ENCODE measurements at places on chromosomes 4 and X.

GRCh38 chr4:181017038-181017437 is 1226.2 kb upstream of the TENM3 start:
- no peak for ATAC-seq

GRCh38 chrX:84335121-84335520 is 147.1 kb upstream of the RPS6KA6 start:
- ATAC-seq, result no peak

- peak; percentile 64 for ATAC-seq
Observed at GRCh38 chr4:143358923-143359643, 22.4 kb downstream of the GAB1 start.

DNA sequence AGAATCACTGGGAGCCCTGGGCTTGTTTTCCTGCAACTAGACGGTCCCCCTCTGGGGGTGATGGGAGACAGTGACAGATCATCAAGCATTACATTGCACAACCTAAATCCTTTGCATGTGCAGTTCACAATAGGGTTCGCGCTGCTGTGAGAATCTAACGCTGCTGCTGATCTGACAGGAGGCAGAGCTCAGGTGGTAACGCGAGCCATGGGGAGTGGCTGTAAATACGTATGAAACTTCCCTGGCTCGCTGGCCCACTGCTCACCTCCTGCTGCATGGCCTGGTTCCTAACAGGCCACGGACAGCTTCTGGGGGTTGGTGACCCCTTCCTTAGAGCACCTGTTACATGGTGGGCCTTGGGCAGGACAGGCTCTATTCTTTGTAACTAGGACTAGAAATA is 10.4 kb downstream of the PAQR3 start:
- ATAC-seq, result no peak

- ATAC-seq, result no peak
Observed at GRCh38 chr4:185783574-185783973, 28.4 kb downstream of the SORBS2 start.

DNA sequence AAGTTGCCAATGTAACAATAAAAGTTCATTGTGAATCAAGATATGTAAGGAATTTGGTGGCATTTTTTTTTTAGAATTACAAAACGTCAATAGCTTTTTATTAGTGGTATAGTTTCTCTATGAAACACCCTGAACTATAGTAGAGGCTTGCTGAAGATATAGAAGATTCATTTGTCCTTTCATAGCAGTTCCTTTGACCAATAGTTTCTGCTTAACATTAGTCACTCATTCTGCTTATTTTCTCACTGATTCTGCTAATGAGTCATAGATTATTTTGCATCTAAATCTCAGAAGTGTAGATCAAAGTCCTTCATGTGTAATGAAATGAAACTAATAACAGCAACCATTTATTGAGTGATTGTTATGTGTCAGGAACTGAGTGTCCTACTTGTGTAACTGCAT is 205.0 kb upstream of the TET2 start:
- no peak for ATAC-seq

DNA sequence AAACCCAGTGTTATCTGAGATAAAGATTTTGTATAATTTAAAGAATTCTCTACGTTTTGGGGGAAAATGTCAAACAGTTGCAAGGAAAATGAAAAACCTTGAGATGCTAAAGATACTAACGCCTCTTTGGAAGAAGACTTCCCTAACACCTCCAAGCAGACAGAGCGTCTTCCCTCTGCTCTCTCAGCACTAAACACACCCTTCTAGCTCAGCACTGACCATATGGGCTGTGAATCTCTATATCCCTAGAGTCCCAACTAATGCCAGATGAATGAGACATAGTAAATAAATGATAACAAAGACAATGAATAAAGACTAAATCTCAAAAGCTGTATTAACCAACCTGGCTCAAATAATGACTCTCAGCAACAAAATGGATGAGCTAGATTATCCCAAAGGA is 13.3 kb downstream of the FUNDC1 start:
- no peak for ATAC-seq

DNA sequence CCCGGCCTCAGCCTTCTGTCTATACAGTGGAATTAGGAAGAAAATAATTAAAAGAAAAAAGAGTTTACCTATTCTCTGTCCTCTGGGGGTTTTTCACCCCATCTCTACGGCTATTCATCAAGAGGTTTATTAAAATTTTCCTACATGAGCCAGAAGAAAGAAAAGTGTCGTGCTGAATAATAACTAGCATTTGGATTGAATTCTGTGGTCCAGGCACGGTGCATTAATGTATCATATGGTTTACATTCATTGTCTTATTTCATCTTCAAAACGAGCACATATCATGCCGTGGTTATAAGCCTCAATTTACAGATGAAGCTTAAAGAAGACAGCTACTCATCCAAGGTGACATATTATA is 5.4 kb upstream of the NAA15 start:
- ATAC-seq, result no peak

DNA sequence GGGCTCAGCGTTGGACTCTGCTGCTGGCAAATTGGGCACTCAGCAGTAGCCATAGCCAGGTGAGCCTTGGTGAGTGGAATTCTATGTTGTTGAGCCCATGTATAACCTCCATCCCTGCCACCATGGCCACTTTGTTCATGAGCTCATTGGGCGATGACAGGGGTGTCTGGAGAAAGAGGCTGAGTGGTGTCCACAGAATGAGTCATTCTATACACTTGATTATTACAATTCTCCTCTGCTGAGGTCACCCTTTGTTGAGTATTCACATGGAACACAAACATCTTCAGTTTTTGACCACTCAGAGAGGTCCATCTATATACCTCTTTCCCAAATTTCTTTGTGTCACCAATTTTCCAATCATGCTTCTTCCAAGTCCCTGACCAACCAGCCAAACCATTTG is 1341.7 kb downstream of the PCDH7 start:
- ATAC-seq, result no peak

GRCh38 chrX:68083510-68083909 is 349.8 kb downstream of the OPHN1 start:
- no peak for ATAC-seq

DNA sequence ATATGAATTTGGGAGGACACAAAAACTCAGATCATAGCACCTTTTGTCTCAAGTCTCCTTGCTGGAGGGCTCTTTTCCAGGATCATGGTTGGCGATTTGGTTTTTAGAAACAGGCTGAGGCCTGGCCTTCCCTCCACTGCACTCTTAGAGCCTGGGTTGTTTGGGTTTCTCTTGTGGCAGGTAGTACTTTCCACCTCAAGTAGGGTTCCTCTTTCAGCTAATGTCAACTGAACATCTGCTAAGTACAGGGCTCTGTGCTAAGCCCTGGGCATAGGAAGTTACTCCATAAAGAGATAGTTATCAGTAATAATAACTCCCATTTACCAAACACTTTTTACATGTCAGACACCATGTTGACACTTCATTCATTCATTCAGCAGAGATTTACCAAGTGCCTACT is 28.2 kb upstream of the APLN start:
- ATAC-seq, result no peak

DNA sequence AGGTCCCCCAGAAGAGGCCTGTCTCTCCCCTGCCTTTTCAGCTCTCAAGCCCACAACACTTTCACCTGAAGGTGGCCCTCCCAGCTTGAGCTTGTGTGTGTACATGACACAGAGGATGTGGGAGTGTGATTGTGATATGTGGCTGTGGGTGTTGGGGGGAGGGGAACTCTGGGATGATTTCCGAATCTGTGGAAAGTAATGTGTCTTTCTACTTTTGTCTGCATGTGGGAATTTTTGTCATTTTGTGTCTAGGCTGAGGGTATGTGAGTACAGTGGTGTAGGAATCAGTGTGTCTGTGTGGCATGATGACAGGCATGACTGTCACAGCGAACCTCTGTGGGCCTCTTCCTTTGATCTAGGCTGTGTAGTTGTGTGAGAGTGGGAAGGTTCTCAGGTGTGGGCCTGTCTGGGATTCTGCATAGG is 6.4 kb downstream of the SYP start:
- no peak for ATAC-seq

GRCh38 chr4:168879188-168879587 is 130.9 kb downstream of the CBR4 start:
- ATAC-seq, result no peak

DNA sequence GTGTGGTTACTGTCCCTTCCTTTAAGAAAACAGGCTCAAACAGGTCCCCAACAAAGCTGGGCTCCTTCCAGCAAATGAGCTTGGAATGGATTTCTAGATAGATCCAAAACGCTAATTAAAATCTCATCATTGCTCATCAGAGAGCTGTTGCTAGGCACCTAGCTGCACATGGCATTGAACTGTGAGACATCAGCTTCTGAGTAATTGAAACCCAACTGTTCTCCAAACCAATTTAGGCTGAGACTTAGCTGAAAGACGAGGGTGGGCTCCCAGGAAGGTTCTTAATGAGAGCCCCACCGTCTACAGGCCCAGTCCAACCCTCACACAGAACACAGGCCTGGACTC is 59.1 kb downstream of the FAM184B start:
- no peak for ATAC-seq

GRCh38 chrX:11647138-11647537 is 18.6 kb downstream of the ARHGAP6 start:
- ATAC-seq, result no peak

GRCh38 chr4:22030307-22030706 is 81.7 kb upstream of the KCNIP4 start:
- ATAC-seq, result no peak

- no peak for ATAC-seq
Observed at GRCh38 chrX:147736045-147736444, 175.7 kb upstream of the FMR1 start.

DNA sequence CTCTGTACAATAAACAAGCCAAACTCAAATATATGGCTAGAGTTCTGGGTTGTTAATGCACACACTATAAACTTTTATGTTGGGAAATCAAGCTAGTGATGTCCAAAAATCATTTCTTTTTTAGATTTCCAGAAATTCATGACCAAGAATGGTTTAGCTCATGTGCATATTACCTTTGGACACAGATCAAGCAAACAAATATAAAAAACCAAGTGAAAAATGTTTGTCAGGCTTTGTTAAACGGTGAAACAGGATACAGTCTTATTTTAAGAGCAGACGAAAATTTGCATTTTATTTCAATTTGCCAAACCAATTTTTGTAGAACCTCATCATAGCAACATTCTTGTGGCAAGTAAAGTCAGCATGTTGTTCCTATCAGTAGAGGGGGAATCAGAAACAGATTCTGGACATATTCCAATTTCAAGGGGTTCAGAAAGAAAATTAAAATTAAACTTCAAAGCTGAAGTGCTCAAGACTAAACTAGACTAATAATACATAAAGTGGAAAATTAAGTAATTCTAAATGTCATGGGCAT is 413.6 kb downstream of the TRIML1 start:
- ATAC-seq, result no peak

- ATAC-seq, result no peak
Observed at GRCh38 chrX:65926095-65927019, 113.5 kb downstream of the VSIG4 start.

DNA sequence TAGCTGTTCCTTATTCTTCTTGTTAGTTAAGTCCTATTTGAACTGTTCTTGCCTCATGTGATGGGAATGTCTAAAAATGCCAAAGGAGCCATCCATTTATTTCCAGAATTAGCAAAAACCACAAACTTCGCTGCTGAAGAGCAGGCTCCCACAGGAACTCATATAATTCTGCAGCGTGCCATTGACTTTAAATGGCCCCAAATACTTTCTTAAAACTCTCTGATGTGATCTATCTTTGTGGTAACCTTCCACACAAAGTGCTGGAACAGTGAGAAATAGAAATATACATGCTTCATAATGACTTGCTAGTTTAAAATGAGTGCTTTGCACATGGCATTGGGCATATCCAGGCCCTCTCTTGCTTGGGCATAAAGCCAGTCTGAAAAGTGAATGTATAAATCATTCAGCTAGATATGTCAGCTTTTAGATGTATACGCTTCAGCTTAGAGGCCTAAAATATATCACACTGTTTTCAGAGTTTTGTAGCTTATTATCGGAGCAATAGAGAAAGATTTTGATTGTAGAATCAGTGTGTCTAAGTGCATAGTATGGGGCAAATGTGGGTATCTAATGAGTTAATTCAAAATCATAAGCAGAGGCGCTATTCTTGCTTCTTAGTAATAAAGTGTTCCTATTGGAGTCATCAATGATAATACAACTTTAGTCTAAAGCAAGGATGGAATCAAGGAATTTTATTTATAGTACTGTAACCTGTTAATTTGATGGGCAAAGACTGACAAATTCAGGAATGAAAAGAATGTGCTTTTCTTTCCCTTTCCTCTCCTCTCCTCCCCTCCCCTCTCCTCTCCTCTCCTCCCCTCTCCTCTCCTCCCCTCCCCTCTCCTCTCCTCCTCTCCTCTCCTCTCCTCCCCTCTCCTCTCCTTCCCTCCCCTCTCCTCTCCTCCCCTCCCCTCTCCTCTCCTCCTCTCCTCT is 392.2 kb upstream of the ZFP42 start:
- ATAC-seq, result no peak

- ATAC-seq, result no peak
Observed at GRCh38 chrX:55039471-55039870, 8.7 kb upstream of the ALAS2 start.

DNA sequence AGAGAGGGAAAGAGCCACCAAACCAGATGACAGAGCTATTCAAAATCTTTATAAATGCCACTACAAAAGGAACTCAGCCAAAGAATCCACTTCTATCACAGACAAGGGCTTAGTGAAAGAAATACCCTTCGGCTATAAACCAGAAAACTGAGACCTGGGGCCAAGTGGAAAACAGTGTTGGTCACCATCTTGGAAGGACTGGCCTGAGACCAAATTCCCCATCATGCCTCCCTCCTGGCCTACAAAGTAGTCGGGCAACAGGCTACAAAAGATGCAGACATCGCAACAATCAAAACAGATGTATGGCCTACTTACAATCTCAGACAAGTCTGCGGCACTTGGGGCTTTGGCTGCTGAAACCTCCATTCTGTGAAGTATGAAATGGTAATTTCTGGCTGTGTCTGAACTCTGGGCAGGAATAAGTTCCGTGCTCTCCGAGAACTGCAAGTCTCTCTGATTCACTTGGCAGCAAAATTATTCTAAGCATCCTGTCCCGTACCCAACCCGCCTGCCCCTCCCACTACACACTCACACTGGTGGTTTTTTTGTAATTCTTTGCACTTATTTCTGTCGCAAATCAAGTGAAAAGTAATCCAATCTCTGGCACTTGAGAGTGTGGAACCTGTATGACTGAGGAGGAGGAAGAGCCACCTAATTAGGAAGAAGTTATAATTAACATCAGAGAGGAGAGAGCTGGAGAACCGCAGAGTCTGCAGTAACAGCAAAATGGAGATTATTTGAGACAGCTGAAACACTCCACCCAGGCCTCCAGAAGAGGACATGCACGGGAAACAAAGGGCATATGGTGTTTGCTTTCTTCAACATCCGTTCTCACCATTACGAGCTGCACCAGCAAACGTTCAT is 87.8 kb downstream of the SH3KBP1 start:
- peak; percentile 51 for ATAC-seq

DNA sequence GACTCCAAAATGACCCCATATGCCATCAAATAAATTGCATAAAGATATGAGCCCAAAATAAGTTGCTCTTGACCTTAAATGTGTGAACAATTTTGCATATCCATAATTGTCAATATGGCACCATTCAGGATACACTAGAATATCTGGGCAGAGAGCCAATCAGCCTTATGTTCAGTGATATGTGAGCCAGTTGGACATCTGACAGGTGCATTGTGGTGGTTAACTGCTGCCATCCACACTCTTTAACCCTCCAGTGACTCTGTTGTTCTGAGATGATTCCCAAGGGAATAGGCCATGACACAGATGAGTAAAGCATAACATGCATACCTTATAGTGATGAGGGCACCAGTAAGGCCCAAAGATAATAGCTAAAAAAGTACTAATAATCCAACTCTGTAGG is 500.1 kb downstream of the PCDH18 start:
- no peak for ATAC-seq

- no peak for ATAC-seq
Observed at GRCh38 chrX:9786798-9787635, 788 bp downstream of the SHROOM2 start.
